ENCODE measurements at places on chromosomes 5 and 9.

DNA sequence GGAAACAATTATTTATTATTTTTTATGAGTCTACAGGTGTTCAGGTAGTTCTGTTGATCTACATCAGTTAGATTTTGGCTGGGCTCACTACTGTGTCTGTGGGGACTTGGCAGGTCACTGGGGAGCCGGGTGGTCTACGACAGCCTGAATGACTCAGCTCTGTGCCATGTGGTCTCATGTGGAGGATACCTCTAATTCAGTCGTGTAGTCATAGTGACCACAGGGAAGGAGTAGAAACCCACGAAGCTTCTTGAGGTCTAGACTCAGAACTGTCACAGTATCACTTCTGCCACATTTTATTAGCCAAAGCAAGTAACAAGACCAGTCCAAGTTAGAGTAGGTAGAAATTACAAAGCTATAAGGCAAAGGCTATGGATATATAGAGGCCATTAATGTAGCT, 64.7 kb upstream of the GRAMD2B start:
- DNase-seq = peak; percentile 23

DNA sequence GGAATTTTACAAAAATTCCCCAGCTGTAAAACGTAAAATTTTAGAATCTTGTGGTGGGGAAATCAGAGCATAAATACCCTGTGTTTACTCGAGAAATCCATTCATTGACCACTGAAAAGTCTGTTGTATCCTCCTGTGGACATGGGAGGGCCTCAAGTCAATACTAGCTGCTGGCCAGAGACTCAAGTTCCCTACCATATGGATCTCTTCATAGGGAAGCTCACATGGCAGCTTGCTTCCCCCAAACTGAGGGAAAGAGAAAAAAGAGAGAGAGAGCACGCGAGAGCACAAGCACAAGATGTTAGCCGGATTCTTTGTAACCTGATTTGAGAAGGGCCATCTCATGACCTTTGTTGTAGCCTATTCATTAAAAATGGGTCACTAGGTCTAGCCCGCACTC, 591.9 kb downstream of the LRRC70 start:
- DNase-seq = no peak

- DNase-seq = no peak
Measured at GRCh38 chr5:86452251-86452650, 165.5 kb upstream of the COX7C start.

DNA sequence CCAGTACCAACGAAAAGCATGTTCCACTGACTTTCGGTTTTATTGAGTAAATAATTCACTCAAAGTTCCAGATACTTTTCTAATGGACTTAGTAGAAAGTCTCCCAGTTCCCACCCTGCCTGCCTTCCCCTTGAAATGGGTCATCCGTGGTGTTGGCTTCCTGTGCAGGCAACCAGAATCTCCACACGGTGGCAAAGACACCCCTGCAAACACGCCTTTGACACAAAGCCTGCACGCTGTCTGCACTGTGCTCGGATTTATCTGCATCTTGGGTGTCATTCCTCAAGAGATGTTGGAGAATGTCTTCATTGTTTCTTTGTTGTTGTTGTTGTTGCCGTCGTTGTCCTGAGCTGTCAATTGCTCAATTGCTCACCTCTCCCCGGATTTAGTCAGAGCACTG, 150.0 kb upstream of the IRX2 start:
- DNase-seq = no peak
